ENCODE measurements at places on chromosomes 3 and 15. TPM values are rescaled to one million over a fixed set of nuclear protein-coding genes. Genes with fewer than 3 reads are reported as not detected.

The RBM6 gene
- 42.2 TPM for total RNA-seq

The IMPG2 gene
- 0.13 TPM for total RNA-seq

The P2RY13 gene
- not detected for total RNA-seq

The MFSD1 gene
- total RNA-seq = 63.6 TPM

The CGNL1 gene
- 1.5 TPM for total RNA-seq

The ZNF717 gene
- 21.4 TPM for total RNA-seq

The FILIP1L gene
- 6.3 TPM for total RNA-seq

The BCHE gene
- total RNA-seq = 0.51 TPM

The SCG3 gene
- not detected for total RNA-seq

The ROPN1 gene
- not detected for total RNA-seq

The TXNRD3 gene
- total RNA-seq = 9.9 TPM

The ITPKA gene
- total RNA-seq = 3.1 TPM

The FES gene
- total RNA-seq = 3.2 TPM

The GFM1 gene
- 55.3 TPM for total RNA-seq

The ANKUB1 gene
- total RNA-seq = 0.26 TPM

The B3GNT5 gene
- total RNA-seq = 49.8 TPM

The RAB5A gene
- total RNA-seq = 43.7 TPM

The RTP1 gene
- not detected for total RNA-seq

The OXTR gene
- 0.53 TPM for total RNA-seq

The ROPN1B gene
- 0.13 TPM for total RNA-seq

The LSMEM2 gene
- total RNA-seq = not detected

The FBLN2 gene
- 4.7 TPM for total RNA-seq

The XPC gene
- 25.3 TPM for total RNA-seq

The AVEN gene
- total RNA-seq = 51.3 TPM

Measured in bronchial epithelial cell (primary cell).